Mesenchymal stem cell (in vitro differentiated cells and primary cell): ENCODE measurements at places on chromosomes 3 and 15.

DNA sequence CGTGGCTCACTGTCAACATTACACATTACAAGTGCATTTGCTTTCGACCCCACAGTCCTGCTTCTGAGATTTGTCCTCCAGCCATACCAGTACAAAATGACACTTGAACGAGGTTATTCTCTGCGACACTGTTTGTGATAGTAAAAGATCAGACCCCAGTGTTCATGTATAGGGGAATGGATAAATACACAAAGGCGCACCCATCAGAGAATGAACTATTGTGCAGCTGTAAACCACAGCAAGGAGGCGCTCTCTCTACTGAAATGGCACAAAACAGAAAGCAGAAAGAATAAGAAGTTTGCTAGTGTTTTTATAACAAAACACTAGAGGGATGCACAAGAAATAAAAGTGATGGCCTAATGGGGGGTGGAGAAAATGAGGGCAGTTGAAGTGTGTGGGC lies 4.9 kb upstream of the CHSY1 start:
- no peak overlapping the region for H3K4me3 ChIP-seq
- peaks cover 7% of the 10 kb centered on the region for H3K27me3 ChIP-seq

- no peak for DNase-seq
- no peak overlapping the region for H3K27ac ChIP-seq
- H3K36me3 ChIP-seq = no peaks in the 10 kb centered on the region
- no peak overlapping the region for H3K4me3 ChIP-seq
- H3K27me3 ChIP-seq = no peaks in the 10 kb centered on the region
These were observed 225.6 kb upstream of the STRIT1 start for GRCh38 chr3:155519078-155519477.

DNA sequence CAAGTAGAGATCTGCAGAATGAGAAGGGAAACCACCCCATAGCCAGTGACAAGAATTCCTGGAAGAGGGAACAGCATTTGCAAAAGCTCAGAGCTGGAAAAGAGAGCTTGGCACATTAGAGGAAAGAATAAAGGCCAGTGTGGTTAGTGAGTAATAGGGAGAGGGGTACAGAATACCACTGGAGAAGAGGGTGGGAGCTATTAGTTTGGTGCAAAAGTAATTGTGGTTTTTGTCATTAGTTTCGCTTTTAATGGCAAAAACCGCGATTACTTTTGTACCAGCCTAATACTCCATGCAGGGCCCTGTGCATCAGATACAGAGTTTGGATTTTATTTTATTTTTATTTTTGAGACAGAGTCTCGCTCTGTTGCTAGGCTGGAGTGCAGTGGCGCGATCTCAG lies 9.8 kb downstream of the SLC24A1 start:
- no peaks in the 10 kb centered on the region for H3K36me3 ChIP-seq
- no peak overlapping the region for H3K4me3 ChIP-seq
- no peak for DNase-seq
- no peaks in the 10 kb centered on the region for H3K4me1 ChIP-seq
- no peaks in the 10 kb centered on the region for H3K27me3 ChIP-seq
- no peak overlapping the region for H3K27ac ChIP-seq

GRCh38 chr15:57611123-57611522 lies 19.4 kb downstream of the MYZAP start:
- no peak for DNase-seq
- no peaks in the 10 kb centered on the region for H3K27me3 ChIP-seq
- H3K4me3 ChIP-seq = no peak overlapping the region

GRCh38 chr3:138879541-138880380 lies 45.0 kb upstream of the PIK3CB start:
- DNase-seq = no peak
- H3K27me3 ChIP-seq = no peaks in the 10 kb centered on the region
- H3K27ac ChIP-seq = no peak overlapping the region
- H3K4me3 ChIP-seq = no peak overlapping the region

- H3K27ac ChIP-seq = no peak overlapping the region
- no peaks in the 10 kb centered on the region for H3K4me1 ChIP-seq
- no peak for DNase-seq
- H3K36me3 ChIP-seq = no peaks in the 10 kb centered on the region
- no peak overlapping the region for H3K4me3 ChIP-seq
These were observed 92.0 kb upstream of the SLC6A11 start for GRCh38 chr3:10723991-10724390.

GRCh38 chr15:75355369-75355768 lies 8.5 kb downstream of the NEIL1 start:
- no peak overlapping the region for H3K27ac ChIP-seq
- H3K27me3 ChIP-seq = no peaks in the 10 kb centered on the region
- H3K36me3 ChIP-seq = peaks cover 49% of the 10 kb centered on the region

DNA sequence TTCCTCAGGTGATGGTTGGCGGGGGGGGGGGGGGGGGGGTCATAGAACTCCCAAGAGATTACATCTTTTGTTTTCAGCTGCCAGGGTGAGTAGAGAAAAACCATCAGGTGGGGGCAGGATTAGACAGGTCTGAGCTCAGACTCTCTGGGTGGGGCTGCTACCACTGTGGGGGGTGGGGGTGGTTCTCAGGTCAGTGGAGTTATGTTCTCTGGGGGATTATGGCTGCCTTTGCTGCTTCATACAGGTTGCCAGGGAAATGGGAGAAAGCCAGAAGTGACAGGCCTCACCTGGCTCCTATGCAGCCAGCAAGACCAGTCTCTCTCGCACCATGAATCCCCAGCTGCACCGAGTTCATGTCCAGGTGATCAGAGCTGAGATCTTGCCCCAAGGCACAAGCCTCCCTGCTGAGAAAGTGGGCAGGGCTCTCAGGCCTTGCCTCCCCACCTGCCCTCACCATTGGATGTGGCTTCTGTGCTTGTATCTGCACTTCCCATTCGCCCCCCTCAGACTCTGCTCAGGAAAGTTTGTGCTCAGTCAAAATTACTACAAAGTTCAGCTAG lies 828.1 kb downstream of the MCTP2 start:
- H3K4me1 ChIP-seq = no peaks in the 10 kb centered on the region
- H3K27me3 ChIP-seq = no peaks in the 10 kb centered on the region
- DNase-seq = no peak
- H3K36me3 ChIP-seq = no peaks in the 10 kb centered on the region

DNA sequence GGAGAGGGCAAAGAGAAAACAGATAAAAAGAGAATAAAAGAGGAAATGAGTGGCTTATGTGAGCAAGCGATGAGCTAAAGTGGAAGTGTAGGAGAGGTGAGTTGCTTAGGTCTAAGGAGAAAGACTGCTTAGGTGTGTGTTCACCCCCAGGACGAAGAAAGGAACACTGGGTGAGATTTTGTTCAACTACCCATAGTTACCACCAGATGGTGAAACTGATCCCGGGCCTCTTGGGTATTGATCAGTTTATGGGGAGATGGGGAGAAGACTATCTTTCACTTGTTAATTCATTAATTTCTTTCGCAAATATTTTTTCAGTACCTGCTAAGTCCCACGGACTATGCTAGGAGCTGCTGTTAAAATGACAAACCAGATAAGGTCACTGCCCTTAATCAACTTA lies 33.9 kb downstream of the GAP43 start:
- no peaks in the 10 kb centered on the region for H3K36me3 ChIP-seq
- H3K4me1 ChIP-seq = peaks cover 6% of the 10 kb centered on the region
- H3K27me3 ChIP-seq = no peaks in the 10 kb centered on the region
- H3K4me3 ChIP-seq = no peak overlapping the region

DNA sequence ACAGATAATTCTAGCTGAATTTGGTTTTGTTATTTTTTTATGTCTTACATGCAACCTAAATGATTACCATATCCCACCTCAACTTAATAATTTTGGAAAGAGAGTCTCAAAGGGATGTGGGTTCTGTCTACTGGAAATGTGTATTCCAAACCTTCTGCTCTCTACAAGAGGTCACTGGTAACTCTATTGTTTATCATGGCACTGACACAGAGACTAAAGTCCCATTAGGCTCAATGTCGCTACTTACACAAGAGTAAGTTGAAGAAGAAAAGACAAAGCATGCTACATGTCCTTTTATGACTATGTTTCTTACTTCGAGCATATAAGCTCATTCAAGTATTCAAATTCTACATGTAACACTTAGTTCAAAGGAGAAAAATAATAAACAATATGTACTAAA lies 460.3 kb upstream of the EPHA6 start:
- H3K36me3 ChIP-seq = no peaks in the 10 kb centered on the region
- no peak for DNase-seq
- no peaks in the 10 kb centered on the region for H3K27me3 ChIP-seq

DNA sequence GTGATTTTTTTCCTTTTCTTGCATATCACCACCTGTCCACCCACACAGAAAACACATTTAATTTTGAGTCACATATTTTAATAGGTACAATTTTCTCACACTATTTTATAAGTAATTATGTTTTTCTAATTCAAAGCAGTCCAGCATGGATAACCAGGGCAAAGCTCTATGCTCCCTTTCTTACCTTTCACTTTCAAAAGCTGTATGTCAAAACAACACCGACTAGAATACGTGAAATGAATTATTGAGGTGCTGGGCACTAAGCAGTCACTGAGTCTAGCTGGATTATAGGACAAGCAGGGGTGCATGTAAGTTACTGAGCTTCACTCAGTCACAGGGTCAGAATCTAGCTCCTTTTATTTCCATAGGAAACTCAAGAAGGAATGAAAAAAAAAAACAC lies 60.6 kb downstream of the LSAMP start:
- H3K36me3 ChIP-seq = no peaks in the 10 kb centered on the region
- H3K27me3 ChIP-seq = no peaks in the 10 kb centered on the region
- no peak overlapping the region for H3K27ac ChIP-seq
- H3K4me3 ChIP-seq = no peak overlapping the region

- peak overlapping the region; percentile 33 for H3K27ac ChIP-seq
- DNase-seq = no peak
- peaks cover 84% of the 10 kb centered on the region for H3K36me3 ChIP-seq
- no peaks in the 10 kb centered on the region for H3K27me3 ChIP-seq
These were observed 13.7 kb downstream of the ANXA2 start for GRCh38 chr15:60384053-60384452.

- H3K27me3 ChIP-seq = no peaks in the 10 kb centered on the region
- H3K4me1 ChIP-seq = peaks cover 27% of the 10 kb centered on the region
- H3K36me3 ChIP-seq = no peaks in the 10 kb centered on the region
- no peak overlapping the region for H3K27ac ChIP-seq
These were observed 127.0 kb downstream of the CHSY1 start for GRCh38 chr15:101124731-101125451.

DNA sequence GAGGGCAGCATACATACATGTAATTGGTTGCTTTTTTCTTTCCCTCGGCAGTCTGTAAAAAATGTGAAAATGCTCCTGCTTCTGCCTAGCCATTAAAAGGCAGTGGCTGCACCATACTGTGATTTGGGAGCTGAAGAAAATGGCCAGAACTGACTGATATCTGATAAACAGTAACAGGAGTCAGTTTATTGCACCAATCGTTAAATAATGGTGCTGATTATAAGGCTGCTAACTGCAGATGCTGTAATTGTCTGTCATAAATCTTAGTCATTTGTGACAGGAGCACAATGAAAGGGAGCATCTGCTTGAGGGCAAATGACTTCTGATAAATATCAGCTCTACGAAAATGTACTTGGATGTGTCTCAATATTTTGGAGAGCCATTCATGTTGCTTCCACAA lies 263.1 kb upstream of the DNAJC19 start:
- H3K36me3 ChIP-seq = no peaks in the 10 kb centered on the region
- H3K27me3 ChIP-seq = no peaks in the 10 kb centered on the region
- no peak for DNase-seq
- H3K27ac ChIP-seq = no peak overlapping the region

- peak overlapping the region; percentile 98 for H3K4me3 ChIP-seq
- H3K36me3 ChIP-seq = no peaks in the 10 kb centered on the region
These were observed 674 bp downstream of the SERP1 start for GRCh38 chr3:150545419-150546225.

GRCh38 chr15:43854801-43855200 lies 28.0 kb downstream of the WDR76 start:
- peak; percentile 53 for DNase-seq
- peaks cover 24% of the 10 kb centered on the region for H3K36me3 ChIP-seq
- H3K4me3 ChIP-seq = no peak overlapping the region
- no peaks in the 10 kb centered on the region for H3K4me1 ChIP-seq

DNA sequence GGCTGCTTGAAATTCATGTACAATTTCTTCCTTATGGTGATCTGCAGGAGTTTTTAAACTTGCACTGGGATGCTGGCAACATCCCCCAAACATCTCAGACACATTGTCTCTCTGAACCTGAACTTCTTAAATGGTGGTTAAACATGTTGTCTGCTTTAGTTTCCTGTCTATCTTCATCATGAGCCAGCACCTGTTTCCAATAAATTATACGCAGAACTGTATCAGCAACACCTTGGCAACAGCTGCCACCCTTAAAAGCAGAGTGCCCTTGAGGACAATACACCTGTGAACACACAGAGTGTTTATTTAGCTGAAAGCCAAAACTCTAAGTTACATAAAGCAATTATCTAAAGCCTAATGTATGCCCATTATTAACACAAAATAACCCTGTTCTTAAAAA lies 242.9 kb downstream of the WNT5A start:
- no peaks in the 10 kb centered on the region for H3K36me3 ChIP-seq
- no peak overlapping the region for H3K27ac ChIP-seq
- H3K4me1 ChIP-seq = no peaks in the 10 kb centered on the region

GRCh38 chr15:98152156-98152555 lies 191.7 kb downstream of the ARRDC4 start:
- no peaks in the 10 kb centered on the region for H3K36me3 ChIP-seq
- no peaks in the 10 kb centered on the region for H3K4me1 ChIP-seq
- H3K27me3 ChIP-seq = no peaks in the 10 kb centered on the region
- DNase-seq = no peak
- H3K27ac ChIP-seq = no peak overlapping the region
- no peak overlapping the region for H3K4me3 ChIP-seq
